ENCODE measurements at places on chromosomes 12 and 14.
A peak's percentile ranks its signal among the peaks of the same experiment; 100 is the strongest.

- no peak for DNase-seq
Observed at GRCh38 chr14:70265422-70265821, 76.7 kb upstream of the SLC8A3 start.

- DNase-seq = no peak
Observed at GRCh38 chr14:97946641-97947040, 1149.5 kb downstream of the VRK1 start.

GRCh38 chr14:23645504-23645811, 9.3 kb downstream of the DHRS2 start:
- no peak for DNase-seq

GRCh38 chr12:41277946-41278267, 89.8 kb downstream of the PDZRN4 start:
- DNase-seq = no peak

- no peak for DNase-seq
Observed at GRCh38 chr14:50978529-50978871, 34.2 kb upstream of the PYGL start.

DNA sequence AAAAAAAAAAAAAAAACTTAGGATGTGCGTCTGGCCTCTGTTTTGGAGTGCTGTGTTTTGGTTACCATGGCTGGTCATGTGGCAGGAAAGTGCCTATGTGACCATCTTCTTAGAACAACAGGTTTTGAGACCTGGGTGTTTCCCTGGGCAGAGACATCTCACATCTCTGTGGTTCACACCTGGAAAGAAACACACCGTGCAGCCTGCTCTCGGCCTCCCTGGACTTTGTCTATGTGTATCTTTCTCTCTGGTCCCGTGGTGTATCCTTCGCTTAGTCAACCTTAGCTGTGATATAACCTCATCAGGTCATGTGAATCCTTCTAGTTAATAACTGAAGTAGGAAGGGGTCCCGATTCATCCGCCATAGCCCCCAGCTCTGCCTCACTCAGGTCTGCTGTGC, 22.6 kb downstream of the ACADS start:
- no peak for DNase-seq

DNA sequence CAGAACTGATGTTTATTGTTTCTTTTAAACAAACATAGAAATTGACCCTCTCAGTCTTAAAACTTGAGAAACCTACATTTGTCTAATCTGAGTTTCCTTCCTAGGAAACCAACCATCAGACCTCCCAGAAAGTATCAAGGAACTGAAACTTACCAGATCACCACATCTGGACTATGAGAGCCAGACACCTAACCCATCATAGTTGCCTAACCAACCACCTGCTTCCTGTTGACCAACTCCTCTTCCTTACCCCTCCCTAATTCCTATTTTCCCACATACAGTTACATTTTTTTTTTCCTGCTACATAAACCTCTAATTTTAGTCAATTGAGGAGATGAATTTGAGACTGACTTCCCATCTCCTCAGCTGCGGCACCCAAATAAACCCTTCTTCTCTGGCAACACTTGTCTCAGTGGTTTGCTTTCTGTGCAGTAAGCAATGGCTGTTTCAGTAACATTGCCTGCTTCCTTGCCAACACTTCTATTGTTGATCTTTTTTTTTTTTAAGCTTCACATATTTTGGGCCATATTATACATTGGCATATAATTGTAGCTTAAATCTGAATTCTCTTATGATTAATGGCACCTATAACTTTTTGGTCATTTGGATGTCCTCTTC, 34.3 kb downstream of the KLRD1 start:
- no peak for DNase-seq

DNA sequence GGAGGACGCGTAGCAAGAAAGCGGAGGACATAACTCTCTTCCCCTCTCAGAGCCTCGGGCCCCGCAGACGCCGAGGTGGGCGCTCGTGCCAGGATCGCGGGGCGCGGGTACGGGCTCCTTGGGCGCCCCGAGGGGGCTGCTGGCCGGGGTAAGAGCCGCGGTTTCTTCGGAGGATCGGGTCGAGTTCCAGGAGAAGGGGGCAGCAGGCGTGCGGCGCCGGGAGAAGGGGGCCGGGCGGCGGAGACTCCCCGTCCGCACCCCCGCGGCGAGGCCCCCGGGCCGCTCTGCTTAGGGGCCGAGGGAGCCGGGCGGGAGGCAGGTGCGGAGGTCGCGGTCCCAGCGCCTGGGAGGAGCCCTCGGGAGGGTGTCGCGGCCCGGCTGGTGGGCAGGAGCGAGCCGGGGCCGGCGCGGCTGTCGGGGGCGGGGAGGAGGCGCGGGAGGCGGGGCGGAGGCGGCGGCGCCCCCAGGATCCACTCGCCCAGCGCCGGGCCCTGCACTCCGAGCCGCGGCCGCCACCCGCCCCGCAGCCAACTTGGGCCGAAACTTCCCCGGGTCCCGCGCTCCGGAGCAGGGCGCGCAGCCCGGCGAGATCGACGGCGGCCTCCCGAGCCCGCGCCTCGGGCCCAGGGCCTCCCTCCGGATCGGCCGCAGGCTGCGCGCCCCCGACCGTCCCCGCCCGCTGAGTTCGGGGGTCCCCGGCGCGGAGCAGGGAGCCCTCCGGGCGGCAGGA, 64.4 kb downstream of the FBXL14 start:
- DNase-seq = no peak

DNA sequence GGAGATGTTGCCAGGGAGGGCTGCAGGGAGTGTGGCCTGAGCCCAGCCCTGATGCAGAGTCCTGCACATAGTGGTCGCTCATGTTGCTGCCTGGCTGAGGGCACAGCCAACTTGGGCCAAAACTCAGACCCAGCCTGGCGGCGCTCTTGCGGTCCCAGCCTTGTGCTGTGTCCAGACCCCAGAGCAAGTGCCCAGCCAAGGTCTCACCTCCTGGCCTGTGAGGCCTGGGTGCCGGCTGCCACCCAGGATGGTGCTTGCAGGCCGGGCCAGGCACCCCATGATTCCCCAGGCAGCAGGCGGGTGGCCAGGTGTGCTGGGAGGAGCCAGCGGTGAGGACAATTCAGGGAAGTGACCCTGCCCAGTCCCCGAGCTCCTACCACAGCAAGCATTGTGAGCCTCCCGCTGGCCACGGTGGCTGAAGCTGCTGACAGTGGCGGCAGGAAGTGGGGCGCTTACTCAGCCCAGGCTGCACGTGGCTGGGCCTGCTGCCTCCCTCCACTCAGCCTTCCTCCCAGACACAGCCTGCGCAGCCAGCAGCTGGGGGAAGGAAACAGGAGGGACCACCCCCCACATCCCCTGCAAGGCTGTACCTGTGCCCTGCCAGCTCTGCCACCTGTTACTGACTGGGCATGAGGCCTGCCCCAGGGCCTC, 17.7 kb upstream of the PGF start:
- DNase-seq = no peak

DNA sequence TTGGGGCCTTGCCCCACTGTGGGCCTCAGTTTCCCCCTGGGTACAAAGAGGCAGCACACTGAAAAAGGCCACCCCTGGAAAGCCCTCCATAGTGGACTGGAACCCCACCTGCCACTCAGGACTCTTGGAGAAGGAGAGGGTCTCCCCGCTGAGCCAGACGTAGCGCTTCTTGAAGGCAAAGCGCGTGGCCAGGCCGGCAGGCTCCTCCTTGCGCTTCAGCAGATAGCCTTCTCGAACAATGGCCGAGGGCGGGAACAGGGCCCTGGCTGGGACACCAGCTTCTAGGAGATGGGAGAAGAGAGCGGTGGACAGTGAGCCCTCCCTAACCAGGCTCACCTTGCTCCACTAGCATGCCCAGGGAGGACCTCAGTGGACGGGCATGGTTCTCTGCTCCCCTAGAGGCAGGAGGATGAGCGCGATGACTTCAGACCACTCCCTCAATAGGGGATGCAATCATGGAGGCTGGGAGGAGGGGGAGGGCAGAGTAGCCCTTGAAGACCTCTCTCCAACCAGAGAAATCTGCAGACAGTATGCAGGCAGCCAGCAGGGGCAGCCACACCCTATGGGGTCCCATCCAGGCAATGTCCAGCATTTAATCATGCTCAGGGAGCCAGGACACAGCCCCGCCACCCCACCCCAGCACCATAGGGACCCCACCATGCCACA, 29.8 kb downstream of the RASAL1 start:
- no peak for DNase-seq

DNA sequence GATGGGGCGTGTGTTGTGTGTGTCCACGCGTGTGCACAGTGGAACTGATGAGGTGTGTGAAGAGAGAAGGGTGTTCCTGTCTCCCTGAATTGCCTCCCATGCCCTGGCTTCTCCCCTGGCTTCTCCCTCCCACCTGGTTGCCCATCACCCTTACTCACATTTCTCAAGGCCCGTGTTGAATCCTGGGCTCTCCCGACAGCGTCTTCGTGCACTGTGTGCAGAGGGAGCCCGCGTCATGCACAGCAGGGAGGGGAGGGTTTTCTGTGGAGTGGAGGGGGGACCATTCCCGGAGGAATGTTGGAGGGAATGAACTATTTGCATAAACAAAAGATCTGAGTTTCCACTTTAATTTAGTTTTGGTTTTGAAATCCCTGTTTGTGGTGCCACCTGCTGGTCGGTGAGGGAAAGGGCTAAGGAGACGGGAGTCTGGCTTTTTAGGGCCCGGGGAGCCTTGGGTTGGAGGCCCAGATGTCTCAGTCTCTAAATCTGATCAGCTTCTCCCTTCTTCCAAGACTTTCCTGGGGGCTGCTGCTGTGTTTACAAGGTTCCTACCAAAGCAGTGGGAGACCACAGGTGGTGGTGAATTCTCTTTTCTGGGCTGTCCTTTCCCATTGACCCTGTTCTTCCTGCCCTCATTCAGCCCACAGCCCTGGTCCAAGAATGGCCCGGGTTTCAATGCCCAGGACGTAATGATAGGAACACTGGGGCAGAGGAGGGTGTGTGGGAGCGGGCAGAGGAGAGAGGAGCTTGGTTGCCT, at the start of gene C1R:
C1R (minus strand) TSS at position 217 of the 757 bp plus-strand sequence; CDS start at position 160, 57 bp downstream.
- DNase-seq = peak; percentile 26

GRCh38 chr14:92382677-92383076, 59.7 kb downstream of the SLC24A4 start:
- DNase-seq = peak; percentile 19

- DNase-seq = no peak
Observed at GRCh38 chr12:32089586-32089985, 17.1 kb upstream of the BICD1 start.

DNA sequence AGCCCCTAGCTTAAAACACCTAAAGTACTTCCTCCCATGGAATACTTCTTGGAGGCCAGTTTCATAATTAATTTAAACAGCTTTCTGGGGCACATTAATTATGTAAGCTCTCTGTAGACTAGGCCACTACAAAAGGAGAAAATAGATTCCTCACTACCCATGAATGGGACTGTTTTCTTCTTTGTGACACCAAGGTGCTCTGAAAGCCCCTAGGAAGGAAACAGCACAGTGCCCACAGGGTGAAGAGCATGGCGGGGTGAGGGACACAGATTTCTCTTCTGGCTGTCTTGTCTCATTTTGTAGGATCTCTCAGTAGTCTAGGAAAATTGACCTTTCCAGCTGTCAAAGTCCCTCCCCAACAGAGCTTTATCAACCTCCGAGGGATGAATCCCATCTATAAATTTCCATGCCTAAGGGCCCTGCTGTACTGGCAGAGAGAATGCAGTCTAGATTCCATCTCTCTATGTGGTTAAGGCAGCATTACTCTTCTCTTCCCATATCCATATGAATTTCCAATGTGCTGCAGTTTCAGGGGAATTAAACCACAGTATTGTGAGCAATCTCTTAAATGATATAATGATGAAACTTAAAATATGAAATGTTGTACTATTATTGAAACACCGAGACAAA, 183.6 kb upstream of the GRIP1 start:
- DNase-seq = no peak

- peak; percentile 48 for DNase-seq
Observed at GRCh38 chr12:121799156-121799841, 4.5 kb upstream of the SETD1B start.

- DNase-seq = no peak
Observed at GRCh38 chr14:25150401-25150800, 100.5 kb upstream of the STXBP6 start.

DNA sequence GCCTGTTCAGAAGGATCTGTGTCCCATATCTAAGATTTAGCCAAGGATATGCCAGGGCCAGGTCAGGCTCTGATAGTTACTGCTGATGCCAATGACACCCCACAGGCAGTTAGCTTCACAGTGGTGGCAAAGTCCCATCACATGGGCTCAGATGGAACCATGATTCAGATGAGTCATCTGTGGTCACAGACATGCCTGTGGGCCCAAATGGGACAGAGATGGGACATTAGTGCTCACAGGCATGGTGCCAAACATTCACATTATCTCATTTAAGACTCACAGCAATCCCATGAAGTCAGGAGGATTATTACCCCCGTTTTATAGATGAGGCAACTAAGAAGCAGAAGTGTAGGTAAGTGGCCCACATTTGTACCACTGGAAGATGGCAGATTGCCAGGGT, 207.8 kb downstream of the DPF3 start:
- no peak for DNase-seq

DNA sequence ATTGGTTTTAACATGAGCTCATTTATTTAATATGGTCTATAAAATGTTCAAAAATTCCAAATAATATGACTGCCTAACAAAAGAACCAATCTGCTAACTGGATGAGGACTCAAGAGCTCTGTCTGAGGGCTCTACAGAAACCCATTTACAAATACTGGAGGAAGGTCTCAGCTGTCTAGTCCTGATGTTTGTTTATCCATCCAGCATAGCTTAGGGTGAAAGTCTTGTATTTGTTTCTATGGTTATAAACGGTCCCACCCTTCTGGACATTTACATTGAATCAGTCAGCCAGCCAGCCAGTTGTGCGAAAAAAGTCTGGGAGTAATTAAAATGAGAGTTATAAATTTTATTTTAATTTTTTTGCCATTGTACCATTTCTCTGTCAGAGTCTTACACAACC, 220.7 kb downstream of the BMP4 start:
- no peak for DNase-seq

- no peak for DNase-seq
Observed at GRCh38 chr14:99481745-99482099, 513 bp downstream of the CCNK start.

DNA sequence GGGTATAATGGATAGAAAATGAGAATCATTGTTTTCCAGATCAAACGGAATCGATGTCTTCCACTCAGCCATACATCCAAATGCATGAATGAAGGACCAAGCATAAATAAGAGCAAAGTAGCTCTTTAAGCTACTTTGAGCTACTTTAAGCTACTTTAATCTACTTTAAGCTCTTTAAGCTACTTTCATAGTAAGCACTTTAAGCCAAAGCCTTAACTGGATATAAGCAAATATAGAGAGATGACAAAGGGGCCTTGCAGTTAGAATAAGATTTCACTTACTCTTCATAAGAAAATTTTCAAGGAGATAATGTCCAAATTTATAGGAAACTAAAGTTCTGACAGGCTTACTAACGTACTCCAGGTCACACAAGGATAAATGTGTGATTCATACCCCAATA, 355.6 kb upstream of the KITLG start:
- no peak for DNase-seq

- DNase-seq = no peak
Observed at GRCh38 chr12:1332327-1332726, 262.1 kb downstream of the FBXL14 start.

GRCh38 chr12:121738340-121738858, 25.8 kb downstream of the TMEM120B start:
- DNase-seq = no peak

DNA sequence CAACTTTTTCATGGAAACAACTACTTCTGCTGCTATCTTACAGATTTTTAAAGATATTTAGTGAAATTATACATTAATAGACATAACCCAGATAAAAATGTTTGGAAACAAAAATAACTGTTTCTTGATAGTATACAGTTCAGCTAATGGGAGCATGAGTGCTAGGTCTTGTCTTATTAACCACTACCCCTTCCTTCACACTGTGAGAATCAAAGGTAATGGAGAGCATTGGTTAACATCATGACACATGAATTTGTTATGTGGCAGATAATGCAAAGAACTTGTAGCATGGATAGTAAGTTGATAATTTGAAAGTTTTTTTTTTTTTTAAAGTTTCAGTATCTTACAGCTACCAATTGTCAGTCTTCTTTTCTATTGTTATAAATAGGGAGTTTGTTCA, 44.2 kb downstream of the CCDC91 start:
- DNase-seq = no peak
